ENCODE measurements at places on chromosomes 12 and 14.
A peak's percentile ranks its signal among the peaks of the same experiment; 100 is the strongest.

DNA sequence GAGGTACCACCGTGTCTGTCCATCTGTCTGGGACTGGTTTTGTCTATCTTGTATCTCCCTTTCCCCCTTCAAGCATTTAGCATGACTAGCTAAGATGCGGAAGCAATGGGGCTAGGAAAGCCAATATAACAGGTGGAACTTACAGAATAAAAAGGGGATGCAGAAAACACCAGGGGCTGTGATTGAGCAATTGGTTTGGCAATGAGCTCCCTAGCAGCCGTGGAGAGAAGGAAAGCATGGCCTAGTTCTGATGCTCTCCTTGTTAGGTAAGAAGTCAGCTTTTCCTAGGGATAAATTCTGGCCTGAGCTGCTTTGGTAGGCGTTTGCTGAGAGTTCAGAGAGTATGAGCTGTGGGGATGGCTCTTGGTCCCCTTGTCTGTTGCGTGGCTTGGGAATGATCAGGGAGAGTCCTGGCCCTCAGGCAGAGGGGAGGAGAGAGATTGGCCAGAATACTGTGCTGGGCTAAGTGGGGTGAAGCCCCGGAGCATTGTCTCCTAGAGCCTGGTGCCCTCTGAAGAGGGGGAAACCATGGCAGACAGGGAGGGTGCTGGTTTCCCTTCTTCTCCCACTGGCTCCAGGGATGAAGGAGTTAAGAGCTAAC, 7.1 kb downstream of the SETD1B start:
- DNase-seq, result no peak

- DNase-seq, result peak; percentile 60
Measured at GRCh38 chr14:95402578-95402977, 82.9 kb upstream of the CLMN start.

GRCh38 chr12:20368651-20369304, 441 bp downstream of the PDE3A start:
- peak; percentile 83 for DNase-seq

- DNase-seq, result peak; percentile 46
Measured at GRCh38 chr14:86179980-86180379, 650.0 kb downstream of the FLRT2 start.

- peak; percentile 79 for DNase-seq
Measured at GRCh38 chr12:29655861-29656260, 127.9 kb downstream of the TMTC1 start.

DNA sequence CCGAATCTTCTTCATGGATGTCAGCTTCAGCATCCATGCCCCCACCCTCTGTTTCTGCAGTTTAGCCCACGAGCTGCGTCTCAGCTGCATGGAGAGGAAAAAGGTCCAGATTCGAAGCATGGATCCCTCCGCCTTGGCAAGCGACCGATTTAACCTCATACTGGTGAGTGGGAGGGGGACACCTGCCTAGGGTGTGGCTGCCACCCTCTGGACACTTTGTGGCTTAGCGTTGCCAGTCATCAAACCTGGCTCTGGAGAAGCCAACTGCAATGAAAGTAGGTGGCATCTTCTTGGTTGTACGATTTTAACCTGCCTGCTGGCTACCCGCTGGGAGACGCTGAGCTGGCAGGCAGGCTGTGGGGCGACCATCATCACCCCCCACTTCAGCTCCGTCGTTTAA, 16.7 kb downstream of the DCAF4 start:
- no peak for DNase-seq

DNA sequence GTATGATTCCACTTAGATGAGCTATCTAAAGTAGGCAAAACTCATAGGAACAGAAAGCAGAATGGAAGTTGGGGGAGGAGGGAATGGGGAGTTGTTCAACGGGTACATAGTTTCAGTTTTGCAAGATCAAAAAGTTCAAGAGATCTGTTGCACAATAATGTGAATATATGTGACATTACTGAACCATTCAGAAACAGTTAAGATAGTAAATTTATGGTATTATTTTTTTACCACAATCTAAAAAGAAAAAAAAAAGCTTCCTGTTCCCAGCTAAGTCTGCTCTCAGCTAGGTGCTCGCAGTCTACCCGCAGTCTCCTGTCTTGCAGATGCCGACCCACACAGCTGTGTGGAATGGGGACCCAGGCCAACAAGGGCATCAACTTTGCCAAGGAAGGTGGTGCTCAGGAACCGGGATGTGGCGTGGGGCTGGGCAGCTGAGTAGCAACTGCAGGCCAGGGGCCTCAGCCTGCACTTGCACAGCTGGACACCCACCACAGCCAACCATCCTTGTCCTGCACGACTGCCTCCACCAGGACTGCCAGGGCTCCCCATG, 15.3 kb upstream of the ANO6 start:
- no peak for DNase-seq

DNA sequence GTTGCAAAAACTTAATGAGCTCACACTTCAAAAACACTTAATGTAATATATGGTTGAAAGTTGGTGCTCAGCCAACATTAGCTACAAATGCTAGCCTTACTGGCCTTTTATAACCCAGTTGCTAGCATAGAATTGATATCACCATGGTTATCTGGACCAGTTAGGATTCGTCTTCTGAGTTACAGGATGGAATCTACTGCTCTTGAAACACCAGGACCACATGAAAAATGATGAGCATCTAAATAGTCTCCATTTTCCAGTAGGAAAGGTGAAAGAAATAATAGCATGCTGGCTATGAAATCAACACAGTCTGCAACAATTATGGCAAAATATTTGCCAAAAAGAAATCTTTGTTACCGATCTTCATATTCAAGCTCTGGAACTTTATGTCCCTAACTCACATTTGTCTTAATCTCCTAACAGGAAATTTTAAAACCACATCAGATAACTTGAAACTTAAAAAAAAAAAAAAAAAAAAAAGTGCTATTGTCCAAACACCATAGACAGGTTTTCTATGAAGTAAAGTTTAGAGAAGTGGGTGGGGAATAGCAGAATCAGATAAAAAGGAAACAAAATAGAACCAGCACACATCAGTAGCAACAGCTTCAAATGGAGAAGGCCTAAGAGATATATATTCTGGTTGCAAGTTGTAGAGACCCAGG, 12.6 kb upstream of the CD69 start:
- DNase-seq, result no peak

- DNase-seq, result no peak
Measured at GRCh38 chr14:88321692-88322503, 1.2 kb downstream of the KCNK10 start.

DNA sequence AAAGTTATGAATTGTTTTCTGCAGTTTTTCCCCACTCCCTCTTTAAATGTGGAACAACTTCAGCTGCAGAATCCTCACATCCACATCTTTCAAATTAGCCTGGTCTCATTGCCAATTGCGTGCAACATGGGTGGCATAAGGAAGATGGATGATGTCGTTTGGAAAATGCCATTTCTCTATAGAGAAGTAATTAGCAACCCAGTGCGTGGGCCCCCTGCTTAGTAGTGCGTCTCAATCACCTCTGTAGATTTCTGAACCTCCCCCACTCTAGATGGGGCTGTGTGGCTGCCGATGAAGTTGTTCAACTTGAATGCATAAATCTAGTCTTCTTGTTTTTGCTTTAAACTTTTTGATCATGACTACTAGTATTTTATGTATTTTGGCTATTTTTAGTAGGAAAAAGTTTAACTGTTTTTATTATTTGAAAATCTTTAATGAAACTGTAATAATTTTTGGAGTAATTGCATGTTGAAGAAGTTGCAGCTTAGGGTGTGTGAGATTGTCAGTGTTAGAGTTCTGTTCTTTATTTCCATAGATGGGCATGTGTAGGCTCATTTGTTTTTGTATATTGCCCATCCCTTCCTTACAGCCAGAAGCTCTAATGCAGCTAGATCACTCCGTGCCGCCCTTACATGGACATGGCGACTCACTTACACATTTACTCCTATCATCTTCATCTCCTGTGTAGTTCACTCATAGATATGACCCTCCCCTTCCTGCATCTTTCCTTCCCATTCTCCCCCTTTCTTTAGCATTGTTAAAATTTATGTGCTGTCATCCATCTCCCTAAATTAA, 358.2 kb downstream of the DIO2 start:
- no peak for DNase-seq

DNA sequence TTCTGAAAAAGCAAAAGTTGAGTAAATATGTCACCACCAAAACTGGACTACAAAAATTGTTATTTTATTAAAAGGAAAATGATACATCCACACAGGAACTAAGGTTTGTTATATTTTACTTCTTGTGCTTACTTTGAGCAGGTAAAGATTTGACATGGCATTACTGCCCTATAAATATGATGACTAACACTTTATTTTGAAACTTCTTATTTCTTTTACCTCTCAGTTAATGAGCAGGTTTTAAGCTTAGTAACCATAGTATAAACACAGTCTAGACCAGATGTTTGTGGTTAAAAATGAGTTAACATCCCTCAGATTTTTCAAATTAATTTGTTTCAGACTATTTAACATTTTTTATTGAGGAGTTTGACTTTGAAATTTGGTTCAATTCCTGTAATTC, 862.5 kb upstream of the USP15 start:
- no peak for DNase-seq

- no peak for DNase-seq
Measured at GRCh38 chr12:87094356-87094755, 838.2 kb upstream of the MGAT4C start.

DNA sequence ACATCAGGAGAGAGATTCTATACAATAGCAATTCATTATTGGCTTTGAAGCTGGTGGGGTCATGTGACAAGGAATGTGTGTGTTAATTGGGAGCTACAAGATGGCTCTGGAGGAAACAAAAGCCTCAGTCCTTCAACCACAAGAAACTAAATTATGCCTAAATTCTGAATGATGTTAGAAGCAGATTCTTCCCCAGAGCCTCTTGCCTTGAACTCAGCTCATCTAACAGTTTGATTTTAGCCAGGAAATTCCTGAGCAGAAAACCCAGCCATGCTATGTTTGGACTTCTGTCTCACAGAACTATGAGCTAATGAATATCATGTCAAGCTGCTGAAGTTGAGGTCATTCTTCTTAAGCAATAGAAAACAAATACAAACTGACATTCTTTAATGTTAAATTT, 274.7 kb downstream of the SLC6A15 start:
- DNase-seq, result no peak

- no peak for DNase-seq
Measured at GRCh38 chr12:132583411-132583710, 27.0 kb downstream of the LRCOL1 start.

- DNase-seq, result no peak
Measured at GRCh38 chr12:104448031-104448430, 8.7 kb upstream of the CHST11 start.

DNA sequence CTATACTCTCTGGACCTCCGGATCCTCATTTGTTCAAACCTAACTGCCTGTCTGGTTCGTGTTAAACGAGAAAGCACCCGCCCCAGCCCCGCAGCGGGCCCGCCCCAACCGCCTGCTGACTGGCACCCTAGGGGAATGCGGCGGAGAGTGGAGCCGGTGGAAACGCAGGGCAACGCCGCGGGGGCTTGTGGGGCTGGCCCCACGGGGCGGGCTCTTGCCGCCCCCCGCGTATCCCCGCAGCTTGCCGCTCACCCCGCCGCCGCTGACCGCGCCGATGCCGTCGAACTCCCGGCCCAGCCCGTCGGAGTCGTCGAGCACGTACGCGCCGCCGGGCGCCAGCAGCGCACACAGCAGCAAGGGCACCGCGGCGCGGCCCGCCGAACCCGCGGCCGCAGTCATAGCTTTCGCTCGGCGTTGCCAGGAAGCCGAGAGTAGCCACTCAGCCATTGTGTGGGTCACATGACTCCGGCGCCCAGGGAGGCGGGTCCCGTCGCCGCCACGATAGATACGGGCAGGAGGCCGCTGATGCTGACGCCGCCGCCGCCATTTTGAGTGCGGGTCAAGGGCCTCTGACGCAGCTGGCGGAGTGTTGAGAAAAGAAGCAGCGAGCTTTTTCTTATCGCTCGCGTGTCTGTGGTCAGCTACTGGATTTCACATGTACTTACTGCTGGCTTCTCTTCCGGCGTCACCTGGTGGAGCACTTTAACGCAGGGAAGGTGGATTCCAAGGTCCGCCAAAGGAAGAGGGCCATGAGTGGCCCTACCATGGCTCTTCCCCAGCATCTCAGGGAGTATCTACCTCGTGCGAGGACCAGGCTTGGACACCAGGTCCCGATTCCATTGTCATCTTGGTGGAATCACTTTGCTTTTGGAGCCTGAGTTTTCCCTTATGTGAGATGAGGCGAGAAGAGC, at the start of gene GALC:
Gene GALC, minus strand, starts transcription at position 465 of the 911 bp plus-strand sequence. Its CDS starts 18 bp downstream, at position 447.
- peak; percentile 88 for DNase-seq

- DNase-seq, result no peak
Measured at GRCh38 chr12:45726603-45727300, 2.8 kb upstream of the ARID2 start.

DNA sequence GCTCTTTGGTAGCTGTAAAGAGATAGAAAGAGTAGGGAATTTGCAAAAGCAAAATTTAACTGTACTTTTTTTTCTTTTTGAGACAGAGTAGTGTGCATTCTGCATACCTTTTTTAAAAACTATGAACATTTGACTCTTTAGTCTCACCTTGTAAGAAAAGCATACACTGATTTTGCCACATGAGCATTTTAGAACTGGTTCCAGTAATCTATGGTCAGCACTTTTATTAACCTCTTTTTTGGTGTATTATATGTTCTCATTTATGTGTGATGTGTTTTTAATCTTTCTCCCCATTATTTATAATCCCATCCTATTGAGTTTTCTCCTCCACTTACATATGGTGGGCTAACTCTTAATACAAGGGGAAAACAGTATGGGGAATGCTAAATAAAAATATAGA, 1111.4 kb downstream of the FLRT2 start:
- DNase-seq, result no peak

- no peak for DNase-seq
Measured at GRCh38 chr12:87280893-87281292, 748.3 kb downstream of the C12orf50 start.

DNA sequence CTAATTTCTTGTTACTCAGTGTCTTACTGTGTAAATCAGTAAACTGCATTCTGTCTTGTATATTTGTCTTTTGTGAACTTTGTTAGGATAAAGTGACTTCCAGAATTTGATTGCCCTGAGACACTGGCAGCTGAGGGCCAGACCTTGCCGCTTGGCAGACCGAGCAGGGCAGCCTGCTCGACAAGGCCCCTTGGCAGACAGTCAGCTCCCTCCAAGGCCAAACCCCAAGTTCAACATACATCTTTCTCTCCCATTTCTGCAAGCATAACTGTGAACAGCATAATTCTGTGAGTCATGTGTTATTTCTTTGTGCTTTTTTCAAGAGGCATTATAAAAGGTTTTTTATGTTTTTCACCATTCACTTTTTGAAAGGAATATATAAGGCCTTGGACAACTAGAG, 39.2 kb upstream of the BMAL2 start:
- no peak for DNase-seq

DNA sequence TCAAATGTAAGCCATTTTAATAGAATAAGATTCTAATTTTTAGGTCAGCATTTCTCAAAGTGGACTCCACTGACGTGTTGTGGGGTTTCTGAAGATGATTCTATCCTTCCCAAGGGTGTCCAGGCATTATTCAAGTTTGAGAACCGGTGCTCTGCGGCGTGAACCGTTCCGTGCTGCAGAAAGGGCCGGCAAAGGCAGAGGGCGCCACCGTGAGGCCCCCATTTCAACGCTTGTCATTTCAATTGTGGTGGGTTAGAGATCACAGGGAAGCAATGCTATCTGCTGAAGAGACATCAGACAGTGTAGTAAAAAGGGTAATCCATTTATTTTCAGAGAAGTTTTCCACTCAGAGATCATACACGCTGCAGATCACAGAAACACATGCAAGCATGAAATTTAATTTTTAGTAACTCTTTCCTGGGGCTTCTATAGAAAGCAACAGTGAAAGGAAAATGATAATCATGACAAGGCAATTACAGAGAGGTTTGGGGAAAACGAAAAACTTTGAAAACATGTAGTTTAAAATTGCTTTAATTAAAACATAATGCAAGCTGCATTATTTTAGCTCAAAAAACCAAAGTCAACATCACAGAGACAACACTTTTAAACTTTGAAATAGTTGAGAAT, 201.7 kb downstream of the EXOC5 start:
- DNase-seq, result peak; percentile 17
